ENCODE measurements at places on chromosomes 6 and 20.

- DNase-seq: peak; percentile 47
These were observed 85.8 kb downstream of the ZFP64 start for GRCh38 chr20:52105442-52106422.

DNA sequence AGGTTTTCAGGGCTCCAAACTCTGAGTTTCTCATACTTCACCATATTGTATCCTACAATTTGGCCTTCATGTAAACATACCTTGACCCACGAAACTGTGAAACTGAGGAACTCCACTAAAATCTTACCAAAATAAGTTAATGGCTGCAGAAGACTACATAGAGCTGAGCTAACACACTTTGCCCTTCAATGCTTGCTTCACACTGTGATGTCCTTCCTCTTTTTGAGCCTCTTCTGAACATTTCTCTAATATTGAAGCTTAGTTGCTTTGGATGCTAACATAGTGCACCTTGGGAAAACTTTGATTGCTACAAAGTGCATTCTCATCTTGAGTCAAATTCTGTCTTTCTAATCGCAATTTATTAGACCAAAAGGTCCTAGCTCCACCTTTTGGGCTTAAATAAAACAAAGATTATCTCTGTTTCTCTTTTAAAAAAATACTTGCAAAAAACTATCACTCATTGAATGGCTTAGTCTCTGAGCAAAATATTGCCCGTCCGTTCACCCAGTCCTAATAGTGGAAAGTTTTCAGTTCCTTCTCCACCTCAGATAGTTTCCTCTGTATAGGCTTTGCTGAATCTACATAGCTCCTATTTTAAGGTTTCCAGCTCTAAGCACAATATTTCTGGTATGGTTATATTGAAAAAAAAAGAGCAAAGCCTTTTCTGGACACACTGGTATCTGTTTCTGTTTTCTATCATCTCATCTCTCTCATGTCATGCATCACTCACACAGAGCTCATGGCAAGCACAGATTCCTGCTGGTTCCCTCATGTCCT, 494.6 kb downstream of the RFPL4B start:
- DNase-seq: no peak

- DNase-seq: peak; percentile 19
These were observed 3.8 kb upstream of the PIGU start for GRCh38 chr20:34680586-34681175.

DNA sequence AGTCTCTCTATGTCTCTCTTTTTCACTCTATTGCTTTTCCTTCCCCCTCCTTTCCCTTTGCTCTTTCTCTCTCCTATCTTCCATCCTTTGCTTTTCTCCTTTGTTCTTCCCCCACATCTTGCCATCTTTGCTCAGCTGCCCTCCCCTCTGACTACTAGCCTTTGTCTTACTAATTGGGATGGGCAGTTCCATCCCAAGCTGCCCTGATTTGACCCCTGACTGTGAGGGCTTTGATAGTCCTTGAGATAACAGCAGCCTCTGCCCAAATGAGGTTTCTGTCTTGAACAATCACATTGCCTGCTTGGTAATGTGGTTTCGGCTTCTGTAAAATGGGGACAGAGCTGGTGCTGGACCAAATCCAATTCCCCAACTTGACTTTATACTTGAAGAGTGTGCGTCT, 327.7 kb downstream of the DHX35 start:
- DNase-seq: no peak

GRCh38 chr6:46626976-46627375, 25.6 kb downstream of the CYP39A1 start:
- no peak for DNase-seq

DNA sequence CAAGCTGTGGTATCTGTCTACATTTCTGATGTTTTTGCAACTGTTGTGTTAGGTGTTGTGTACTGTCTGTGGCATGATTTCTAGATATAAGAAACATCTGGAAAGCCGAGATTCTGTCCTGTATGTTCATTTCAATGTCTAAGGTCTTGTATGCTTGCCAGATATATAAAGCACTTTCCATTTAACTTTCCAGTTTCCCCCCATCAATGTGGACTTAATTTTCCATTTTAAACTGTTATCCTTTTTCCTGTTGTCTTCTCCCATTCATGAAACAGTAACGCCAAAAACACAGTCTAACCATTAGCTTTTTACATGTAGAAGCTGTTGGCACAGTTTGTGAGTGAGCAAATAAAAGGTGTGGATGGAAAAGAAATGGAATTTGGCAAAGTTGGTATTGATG, 181.6 kb downstream of the FARS2 start:
- no peak for DNase-seq

GRCh38 chr6:134145786-134146185, 93.4 kb upstream of the SLC2A12 start:
- no peak for DNase-seq

DNA sequence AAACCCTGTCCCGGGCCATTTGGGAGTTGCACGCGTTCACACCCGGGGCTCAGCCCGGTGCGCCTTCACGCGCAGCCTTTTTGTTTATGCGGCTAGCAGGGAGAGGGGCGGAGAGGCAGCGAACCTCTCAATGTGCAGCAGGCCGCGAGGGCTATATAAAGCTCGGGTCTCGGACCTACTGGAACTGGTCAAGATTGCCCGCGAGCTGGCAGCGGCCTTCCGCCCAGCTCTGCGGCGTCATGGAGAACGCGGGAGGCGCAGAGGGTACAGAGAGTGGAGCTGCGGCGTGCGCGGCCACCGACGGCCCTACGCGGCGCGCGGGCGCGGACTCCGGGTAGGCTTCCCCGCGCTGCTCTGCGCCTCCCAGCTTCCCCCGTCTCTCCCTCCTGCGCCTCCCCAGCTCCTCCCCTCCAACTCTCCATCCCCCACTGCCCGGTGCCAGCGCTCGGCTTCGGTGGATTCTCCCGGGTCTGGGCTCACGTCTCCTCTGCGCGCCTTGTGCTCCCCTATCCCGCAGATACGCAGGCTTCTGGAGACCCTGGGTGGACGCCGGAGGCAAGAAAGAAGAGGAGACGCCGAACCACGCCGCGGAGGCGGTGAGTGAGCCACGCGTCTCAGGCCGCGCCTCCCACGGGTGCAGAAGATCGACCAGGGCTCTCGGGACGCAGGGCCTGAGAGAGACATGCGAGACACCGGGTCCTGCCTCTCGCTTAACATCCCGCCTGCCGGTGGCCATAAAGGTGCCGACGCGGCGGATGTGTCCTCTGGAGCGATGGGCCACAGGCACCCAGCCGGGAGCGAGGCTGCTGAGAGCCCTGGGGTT, at the start of gene RIPPLY2:
RIPPLY2 (plus strand) TSS at position 183 of the 823 bp plus-strand sequence; CDS start at position 240, 57 bp downstream.
- no peak for DNase-seq

DNA sequence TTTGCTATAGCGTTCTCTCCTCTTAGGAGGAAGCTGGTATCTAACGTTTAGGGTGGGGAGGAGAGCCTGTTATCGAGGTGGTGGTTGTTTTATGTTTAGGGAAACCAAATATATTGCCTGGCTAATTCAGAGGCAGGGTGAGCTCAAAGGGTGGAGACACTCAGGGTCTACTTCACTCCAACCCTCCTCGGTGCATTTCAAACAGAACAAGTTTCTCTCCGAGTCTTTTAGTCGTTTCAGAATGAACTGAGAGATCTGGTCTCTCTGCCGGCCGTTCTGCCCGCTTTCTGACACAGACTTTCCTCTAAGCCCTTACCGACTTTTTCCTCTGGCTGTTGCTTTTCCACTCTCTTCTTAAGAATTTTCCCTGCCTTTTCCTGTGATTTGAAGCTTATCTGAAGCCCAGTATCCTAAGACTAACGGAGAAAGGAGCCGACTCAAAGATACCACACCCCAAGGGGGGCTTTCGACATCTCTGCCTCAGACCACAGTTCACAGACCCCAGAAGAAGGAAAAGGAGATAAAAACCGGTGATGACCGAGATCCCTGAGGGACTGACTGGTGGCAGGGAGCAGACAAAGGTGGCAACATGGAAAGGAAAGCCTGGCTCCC, 865 bp downstream of the STK38 start:
- DNase-seq: peak; percentile 23

GRCh38 chr6:42417641-42418112, 34.0 kb downstream of the TRERF1 start:
- peak; percentile 82 for DNase-seq

GRCh38 chr6:153129873-153130514, 1.1 kb downstream of the RGS17 start:
- no peak for DNase-seq

DNA sequence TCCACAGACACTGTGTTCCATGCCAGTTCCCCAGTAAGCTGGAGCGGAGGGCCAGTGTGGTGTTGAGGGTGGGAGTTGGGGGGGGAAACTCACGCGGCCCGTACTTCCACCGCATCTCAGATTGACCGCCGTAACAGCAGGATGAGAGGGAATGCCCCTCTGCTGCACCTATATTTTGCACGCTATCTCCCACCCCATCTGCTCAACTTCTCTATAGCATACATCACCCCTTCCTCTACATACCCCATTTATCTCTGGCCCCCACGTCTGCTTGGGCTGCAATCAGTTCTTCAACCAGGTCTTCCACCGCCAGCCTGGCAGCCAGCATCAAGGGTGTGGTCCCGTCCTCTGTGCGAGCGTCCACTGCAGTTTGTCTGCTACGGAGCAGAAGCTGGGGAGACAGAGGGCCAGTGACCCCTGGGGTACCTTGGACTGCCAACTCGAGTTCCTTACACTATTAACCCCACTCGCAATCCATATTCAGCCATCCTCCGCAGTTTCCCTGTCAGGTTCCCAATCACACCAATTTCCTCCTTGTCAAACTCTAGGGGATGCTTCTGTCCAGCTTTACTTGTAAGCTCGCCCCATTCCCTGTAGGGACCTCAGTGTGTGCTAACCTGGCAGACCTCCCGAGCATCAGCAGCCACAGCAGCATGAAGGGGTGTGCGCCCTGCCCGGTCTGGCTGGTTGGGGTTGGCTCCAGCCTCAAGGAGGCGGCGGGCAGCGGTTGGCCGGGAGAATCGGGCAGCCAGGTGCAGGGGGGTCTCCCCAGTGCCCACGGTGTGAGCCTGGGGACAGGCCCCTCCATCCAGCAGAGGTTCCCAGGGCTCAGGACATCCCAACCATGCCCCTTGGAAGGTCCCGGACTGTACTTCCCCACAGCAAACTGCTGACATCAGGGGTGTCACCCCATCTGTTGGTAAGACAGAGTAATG, 4.5 kb upstream of the GPSM3 start:
- no peak for DNase-seq

DNA sequence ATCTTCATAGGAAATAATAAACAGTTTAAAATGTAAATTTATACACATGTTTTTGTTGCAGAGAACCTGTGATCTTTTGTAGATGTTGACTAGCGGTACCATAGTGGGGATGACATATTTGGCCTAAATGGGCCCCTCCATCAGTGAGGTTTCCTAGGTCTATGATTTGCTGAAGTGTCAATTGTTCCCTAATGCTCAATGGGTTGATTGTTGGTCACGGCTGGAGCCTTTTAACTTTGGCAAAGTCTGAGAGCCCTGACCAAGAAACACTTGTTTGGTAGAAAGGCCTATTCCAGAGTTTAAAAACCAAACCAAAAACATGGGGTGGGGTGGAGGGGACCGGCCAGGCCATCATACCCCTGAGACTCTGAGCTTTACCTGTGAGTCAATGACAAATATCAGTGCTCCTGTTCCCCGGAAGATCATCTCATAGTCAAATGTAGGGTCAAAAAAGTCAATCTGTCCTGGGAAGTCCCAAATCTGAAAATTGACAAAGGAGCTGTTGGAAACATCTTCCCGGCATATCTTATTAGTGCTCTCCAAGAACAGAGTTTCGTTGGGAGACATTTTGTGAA, 25.1 kb downstream of the RRAGD start:
- no peak for DNase-seq

DNA sequence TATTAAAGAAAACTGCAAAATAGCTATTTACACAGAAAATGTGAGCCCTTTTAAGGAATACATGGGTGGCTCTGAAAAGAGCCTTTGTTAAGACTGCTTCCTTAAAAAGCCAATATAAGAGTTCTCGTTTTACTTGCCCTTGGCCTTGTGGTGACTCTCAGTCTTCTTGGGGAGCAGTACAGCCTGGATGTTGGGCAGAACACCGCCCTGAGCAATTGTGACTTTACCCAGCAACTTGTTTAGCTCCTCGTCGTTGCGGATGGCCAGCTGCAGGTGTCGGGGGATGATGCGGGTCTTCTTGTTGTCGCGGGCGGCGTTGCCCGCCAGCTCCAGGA, 111.5 kb downstream of the HFE start:
- DNase-seq: no peak

GRCh38 chr20:64158346-64159285, 5.6 kb upstream of the MYT1 start:
- DNase-seq: no peak

DNA sequence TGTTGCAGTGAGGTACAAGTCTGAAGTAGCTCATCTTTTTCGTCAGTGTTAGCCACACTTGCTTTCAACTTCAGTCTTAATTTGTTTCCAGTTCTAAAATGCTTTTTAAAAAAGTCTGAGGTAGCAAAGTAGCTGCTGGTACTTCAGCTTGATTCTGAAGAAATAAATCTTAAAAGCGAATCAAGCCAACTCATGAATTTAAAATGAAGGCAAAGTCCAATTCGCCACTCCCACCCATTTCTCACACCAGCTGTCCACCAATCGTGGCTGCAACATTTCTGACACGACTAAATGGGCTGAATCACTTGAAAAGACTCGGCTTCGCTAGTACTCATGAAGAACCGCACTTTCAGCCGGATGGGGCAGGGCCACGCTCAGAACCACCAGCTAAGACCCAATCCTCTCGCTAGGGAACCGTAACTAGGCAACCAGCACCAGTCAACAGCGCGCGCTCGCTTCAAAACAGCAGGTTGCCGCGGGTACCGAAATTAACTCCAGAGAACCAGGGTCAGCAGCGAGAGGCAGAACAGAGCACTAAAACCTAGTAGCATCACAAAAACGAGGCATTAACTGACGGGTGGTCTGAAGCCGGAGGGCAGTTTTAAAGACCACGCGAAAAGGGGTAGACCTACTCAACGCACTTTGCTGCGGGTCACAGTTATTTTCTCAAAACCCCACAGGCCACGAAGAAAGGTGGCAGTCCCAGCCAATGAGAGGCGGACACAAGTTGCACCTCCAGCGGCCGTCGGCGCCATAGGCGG, 900 bp downstream of the BCLAF1 start:
- DNase-seq: peak; percentile 89

DNA sequence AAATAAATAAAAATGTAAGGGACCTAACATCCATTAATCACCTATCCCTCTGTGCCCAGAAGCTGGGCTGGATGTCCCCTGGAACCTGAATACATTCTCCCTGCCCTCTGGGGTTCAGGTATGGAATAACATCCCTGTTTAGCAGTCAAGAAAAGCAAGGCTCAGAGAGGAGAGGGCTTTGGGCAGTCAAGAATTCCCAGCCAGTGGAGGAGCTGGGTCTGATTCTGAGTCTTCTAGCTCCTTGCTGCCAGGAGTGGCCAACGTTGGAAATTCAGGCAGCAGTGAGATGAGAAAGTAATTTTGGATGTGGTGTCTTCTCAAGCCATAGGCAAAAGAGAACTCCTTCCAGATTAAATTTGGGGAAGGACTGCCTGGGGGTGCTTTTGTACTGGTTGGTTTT, 42.6 kb upstream of the ZNFX1 start:
- no peak for DNase-seq

Data from activated CD4-positive, alpha-beta T cell treated with anti-CD3 and anti-CD28 coated beads, Interleukin-2, Interleukin-4, amounts not matched to agents 100 ng/mL and 50 ng/mL, durations not matched to agents 16 hours and 8 hours (primary cell).